Urinary bladder (tissue), 4 donors: ENCODE measurements at places on chromosomes 3 and 15. TPM values are rescaled to one million over a fixed set of nuclear protein-coding genes. Genes with fewer than 3 reads are reported as not detected.

DNASE1L3 gene
- 5.4 TPM for polyA plus RNA-seq

TMOD2 gene
- 5.7 TPM for polyA plus RNA-seq

DNAH1 gene
- 2.2 TPM for polyA plus RNA-seq

PLSCR2 gene
- polyA plus RNA-seq, result not detected

TNFAIP8L3 gene
- 31.2 TPM for polyA plus RNA-seq

ARL14 gene
- polyA plus RNA-seq, result 1.9 TPM

CFAP100 gene
- polyA plus RNA-seq, result not detected

GLDN gene
- 1.5 TPM for polyA plus RNA-seq

ANKRD63 gene
- not detected for polyA plus RNA-seq

EXD1 gene
- not detected for polyA plus RNA-seq

PP2D1 gene
- not detected for polyA plus RNA-seq

TP63 gene
- 7.3 TPM for polyA plus RNA-seq

SNRPN gene
- 130 TPM for polyA plus RNA-seq

DUOX2 gene
- polyA plus RNA-seq, result 2.4 TPM

ALCAM gene
- 33.7 TPM for polyA plus RNA-seq

CASR gene
- 0.25 TPM for polyA plus RNA-seq

GPR156 gene
- 3.0 TPM for polyA plus RNA-seq

GATA2 gene
- polyA plus RNA-seq, result 25.7 TPM

ARL6 gene
- 5.1 TPM for polyA plus RNA-seq

SNTN gene
- polyA plus RNA-seq, result not detected

SUCNR1 gene
- 0.08 TPM for polyA plus RNA-seq

CLDN16 gene
- 0.16 TPM for polyA plus RNA-seq

HDGFL3 gene
- polyA plus RNA-seq, result 34.1 TPM

CCK gene
- not detected for polyA plus RNA-seq

MOBP gene
- 0.94 TPM for polyA plus RNA-seq

PRR23A gene
- polyA plus RNA-seq, result not detected

NOX5 gene
- 0.19 TPM for polyA plus RNA-seq

TEX264 gene
- 64.2 TPM for polyA plus RNA-seq

GOLGA6A gene
- polyA plus RNA-seq, result 0.06 TPM

SLC12A1 gene
- polyA plus RNA-seq, result 0.06 TPM
